ENCODE measurements at places on chromosomes 6 and 20. TPM values are rescaled to one million over a fixed set of nuclear protein-coding genes. Genes with fewer than 3 reads are reported as not detected.

- peak; percentile 41 for DNase-seq
These were observed 54.2 kb downstream of the MRPL14 start for GRCh38 chr6:44072959-44073611.

- DNase-seq, result peak; percentile 90
These were observed 52.1 kb upstream of the SNX9 start for GRCh38 chr6:157770946-157771345.

DNA sequence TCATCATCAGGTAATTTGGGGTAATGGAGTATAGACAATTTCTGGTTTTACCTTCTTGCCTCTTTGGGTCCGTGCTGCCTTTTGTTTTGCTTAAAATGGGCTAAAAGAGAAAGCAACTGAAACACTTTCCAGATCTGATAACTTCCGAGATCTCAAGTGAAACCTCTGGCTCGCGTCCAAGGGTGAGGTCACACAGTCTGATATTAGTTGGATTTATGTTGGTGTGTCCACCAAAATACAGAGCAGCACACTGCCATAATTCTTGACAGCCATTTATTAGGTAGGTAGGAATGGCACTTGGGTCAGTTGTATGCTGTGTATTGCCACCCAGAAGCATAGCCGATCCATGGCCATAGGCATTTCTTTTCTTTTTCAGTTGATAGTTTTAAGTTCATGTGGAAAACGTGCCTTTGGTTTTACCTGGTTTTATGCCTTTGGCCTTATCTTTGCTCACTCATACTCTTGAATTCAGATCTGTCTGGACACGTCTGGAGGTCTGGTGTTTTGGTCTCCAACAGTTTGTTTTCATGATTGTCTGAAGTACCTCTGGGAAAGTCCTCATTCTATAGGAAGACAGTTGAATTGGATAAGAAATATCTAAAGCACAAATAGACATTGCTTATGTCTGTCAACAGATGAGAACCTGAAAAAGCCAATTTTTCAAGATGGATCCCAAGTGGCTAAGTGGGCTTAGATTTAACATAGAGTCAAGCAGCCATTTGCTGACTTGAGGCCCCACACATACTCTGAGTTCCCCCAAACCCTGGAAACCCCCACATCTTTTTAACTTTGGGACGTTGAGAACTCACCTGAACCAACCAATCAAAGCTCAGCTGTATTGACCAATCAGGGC lies 320.8 kb downstream of the SOX4 start:
- peak; percentile 65 for DNase-seq

DNA sequence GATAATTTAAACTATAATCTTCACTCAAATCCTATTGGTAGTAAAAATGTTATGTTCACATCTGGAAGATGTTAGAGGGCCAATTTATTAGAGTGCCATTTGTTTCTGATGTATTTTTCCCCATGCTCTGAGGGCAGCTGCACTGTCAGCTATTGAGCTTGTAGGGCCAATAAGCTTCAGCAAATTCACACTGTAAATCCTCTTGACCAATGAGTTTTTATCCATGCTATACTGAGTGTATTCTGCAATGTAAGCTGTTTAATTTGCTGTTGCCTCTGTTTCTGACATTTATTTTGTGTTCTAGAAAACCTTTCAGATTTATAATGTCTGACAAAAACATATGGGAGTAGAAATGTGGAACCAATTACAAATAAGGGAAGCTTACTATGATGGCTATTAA lies 62.6 kb downstream of the OGFRL1 start:
- no peak for DNase-seq

The TTBK1 gene
- total RNA-seq, result 0.03 TPM

The RAB44 gene
- not detected for total RNA-seq

The OR2H2 gene
- total RNA-seq, result not detected

Data from foreskin keratinocyte (primary cell).